ENCODE measurements at places on chromosomes 7 and 10.

DNA sequence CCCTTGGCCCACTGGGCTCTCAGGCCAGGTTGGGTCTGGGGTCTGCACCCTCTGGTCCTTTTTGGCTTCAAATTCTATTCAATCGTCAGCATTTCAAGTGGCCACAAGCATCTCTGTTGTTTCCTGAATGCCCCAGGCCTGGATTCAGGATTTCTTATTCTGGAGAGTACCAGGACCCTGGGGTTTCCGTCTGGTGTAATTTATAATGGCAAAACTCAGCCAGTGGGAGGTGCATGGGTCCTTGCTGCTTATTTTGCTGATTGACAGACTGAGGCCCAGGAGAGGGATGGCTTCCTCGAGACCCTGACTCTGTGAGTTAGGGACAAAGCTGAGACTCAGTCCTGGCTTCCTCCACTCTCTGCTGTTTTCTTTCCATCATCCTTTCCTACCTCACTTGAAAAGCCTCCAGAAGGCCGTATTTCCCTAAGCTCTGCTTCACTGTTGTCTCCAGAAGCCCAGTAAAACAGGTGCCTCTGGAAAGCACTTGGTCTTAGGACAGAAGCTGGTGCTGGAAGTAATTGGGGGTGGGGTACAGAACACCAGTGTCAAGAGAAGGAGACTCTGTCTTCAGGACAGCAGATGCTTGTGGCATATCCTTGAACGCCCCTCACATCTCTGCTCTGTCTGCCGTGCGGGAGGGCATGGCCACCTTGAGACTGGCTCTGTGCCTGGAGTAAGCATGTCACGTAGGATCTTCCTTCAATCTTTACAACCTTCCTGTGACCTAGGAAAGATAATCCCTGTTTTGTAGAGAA is 39.4 kb upstream of the SH2D4B start:
- DNase-seq = no peak

DNA sequence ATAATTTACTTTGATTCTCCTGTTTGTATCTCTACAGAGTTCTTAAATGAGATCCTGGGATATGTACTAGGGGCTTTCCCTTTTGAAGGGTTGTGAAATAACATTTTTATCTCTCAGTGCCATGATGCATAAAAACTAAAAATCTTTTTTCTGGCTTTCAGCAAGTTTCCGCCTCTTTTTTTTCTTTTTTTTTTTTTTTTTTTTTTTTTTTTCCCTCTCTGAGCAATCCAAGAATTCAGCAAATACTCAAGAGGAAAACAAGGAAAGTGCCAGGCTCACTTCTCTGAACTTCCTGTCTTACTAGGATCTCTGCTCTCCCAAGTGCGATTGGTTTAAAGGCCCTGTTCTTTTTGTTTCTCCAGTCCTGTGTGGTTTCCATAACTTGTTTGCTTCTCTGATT is 79.9 kb downstream of the HYCC1 start:
- DNase-seq = no peak

DNA sequence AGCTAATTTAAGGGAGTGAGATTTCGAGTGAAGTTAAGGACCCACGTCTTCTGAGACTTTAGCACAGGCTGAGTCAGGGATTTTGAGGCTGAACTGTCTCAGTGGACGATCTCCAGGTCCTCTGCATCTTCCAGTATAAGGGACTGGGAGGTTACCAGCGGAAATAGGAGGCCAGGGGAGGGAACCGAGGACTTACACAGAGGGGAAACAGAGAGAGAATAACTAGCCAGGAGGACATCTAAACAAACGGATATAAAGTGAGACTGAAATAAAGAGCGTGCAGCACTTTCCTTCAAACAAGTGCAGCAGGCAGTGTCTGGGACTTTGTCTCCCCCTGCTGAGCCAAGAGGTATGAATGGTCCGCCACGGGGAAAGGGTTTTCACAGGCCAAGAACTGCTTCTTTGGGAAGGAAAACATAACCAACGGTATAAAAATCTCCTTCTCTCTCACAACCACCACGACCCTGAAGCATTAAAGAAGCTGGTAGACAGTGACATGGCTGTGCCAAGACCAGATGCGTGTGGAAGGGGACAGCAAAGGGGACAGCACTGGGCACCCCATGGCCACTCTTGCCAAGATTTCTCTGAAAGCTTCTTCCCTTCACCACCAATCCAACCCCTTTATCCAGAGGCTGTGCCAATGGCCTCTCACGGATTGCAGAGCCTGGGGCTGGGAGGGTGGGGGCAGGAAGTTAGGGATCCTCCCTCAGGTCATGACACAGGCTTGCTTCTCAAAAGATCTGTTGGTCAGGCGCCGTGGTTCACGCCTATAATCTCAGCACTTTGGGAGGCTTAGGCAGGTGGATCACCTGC is 72.0 kb downstream of the SLC37A3 start:
- DNase-seq = peak; percentile 76

GRCh38 chr10:75861582-75861981 is 430.2 kb downstream of the LRMDA start:
- no peak for DNase-seq

- no peak for DNase-seq
These were observed 13.9 kb downstream of the ATP6V1F start for GRCh38 chr7:128876586-128876977.

- no peak for DNase-seq
These were observed 663.2 kb downstream of the PARD3 start for GRCh38 chr10:34151931-34152330.

- DNase-seq = no peak
These were observed 587.5 kb upstream of the IGFBP3 start for GRCh38 chr7:46508583-46508982.

All from HuH-7.5 (cell line).